ENCODE measurements at places on chromosomes 2 and 18. TPM values are rescaled to one million over a fixed set of nuclear protein-coding genes. Genes with fewer than 3 reads are reported as not detected.
A peak's percentile ranks its signal among the peaks of the same experiment; 100 is the strongest.

DNA sequence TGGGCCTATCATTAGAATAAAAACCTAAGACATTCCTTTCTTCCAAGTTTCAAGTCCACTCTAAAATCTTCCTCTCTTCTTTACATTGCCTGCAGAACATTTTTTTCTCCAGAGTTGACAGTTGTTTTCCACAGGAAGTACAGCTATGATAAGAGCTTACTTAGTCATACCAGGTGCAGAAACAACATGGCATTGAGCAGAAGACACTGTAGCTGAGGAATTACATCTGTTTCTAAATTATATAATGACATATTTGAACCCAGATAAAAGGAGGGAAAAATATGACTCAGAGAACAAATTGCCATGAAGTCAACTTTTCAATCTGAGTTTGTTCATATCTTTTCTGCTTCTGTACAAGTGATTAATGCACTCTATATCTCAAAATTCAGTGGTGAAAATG, 30.2 kb downstream of the CMPK2 start:
- DNase-seq: no peak

The ZNG1B gene
- total RNA-seq: 34.9 TPM

- DNase-seq: peak; percentile 45
Measured at GRCh38 chr2:73069041-73069854, 2.3 kb downstream of the SFXN5 start.

The TTR gene
- not detected for total RNA-seq

GRCh38 chr2:73582364-73582763, 59.9 kb downstream of the NAT8 start:
- DNase-seq: no peak

The CYRIA gene
- total RNA-seq: 16.7 TPM

DNA sequence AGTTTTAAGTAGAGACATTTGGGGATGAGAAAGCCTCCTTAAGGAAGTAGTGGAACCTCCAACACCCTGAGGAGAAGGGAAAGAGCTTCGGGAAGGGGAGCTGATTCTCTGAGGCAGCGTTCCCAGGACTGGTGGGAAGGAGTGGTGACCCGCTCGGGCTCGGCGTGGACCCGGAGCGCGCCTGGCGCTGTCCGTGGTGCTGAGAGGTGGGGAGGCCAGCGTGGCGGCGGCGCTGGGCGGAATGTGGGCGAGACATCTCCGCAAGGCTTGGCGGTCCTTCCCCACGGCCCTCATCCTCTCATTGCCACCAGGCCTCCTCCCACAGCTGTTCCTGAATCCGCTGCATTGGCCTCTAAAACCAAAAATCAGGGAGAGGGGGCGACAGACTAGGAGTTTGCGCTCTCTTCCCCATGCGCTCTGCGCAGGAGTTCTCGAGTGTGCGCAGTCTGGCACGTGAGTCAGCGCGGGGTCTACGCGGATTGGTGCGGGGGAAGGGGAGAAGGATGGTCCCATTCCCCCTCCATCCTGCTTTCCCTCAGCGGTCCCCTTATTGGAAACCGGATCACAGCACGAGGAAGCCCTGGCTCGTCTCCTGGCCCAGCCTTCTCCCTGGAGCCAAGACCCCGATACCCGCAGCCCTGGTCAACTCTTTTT, 857 bp downstream of the RESP18 start:
- no peak for DNase-seq

DNA sequence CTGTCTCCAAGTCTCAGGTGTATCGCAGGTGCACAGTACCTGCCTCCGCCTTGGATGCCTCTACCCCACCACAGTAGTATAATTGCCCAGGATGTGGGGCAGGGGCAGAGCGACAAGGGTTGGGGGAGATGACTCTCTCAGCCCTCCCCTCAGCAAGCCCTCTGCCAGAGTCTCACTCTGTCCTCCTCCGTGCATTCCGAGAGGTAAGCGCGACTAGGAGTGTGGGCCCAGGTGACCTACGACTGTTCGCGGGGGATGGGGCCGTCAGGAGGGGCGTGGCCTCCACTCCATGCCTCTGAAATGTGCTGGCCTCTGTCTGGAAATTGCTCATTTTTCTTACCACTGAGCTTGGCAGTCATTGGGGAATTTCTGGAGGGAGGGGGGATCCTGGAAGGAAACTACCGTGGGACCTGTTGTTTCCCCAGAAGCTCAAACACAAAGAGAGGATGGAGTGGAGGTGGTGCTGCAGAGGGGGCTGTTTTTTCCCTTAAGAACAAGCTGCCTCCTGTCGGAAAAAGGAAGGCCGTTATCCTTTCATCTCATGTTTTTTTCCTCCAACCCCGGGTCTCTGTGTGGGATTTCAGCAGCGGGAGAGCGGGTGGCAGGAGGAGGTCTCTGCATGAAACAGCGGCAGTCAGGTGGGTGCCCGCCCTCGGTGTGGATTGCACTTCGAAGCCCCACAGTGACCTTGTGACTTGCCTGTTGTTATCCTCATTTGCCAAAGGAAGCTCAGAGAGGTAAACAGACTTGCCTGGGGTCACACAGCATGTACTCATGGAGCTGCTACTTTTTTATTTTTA, 13.0 kb upstream of the RALB start:
- no peak for DNase-seq

DNA sequence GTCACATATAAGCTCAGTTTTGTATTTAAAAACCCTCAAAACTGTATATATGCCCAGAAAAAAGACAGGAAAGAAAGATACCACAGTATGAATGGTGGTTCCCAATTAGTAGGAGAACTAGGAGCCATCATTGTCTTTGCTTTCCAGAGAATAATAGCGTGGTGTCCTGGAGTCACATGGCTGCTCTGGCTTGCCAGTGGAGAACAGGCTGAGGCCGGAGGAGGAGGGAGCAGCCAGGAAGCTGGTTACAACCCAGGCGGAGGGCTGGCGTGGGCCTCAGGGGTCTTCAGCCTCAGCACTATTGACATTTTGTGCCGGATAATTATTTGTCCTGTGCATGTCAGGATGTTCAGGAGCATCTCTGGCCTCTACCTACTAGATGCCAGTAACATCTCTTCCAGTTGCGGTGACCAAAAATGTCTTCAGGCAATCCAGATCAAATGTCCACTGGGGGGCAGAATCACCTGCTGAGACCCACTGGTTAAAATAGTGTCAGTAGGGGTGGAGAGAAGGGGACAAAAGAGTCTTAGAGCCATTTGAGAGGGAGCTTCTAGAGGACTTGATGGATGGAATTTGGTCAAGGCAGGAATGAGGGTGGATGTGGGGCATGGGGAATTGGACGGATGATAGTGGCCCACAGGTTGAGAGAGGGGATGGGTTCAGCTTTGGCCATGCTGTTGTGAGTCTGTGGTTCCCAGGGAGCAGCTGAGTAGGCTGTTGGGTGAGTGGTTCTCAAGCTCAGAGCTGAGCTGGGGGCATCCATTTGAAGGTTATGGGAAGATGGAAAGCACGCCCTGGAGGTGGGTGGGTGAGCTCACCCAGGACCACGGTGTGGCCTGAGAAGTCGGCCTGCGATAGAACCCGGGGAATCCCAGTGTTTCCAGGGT, 144.9 kb downstream of the AGAP1 start:
- DNase-seq: no peak

The IL36A gene
- total RNA-seq: not detected

GRCh38 chr2:29241341-29241740, 126.1 kb downstream of the CLIP4 start:
- DNase-seq: no peak

DNA sequence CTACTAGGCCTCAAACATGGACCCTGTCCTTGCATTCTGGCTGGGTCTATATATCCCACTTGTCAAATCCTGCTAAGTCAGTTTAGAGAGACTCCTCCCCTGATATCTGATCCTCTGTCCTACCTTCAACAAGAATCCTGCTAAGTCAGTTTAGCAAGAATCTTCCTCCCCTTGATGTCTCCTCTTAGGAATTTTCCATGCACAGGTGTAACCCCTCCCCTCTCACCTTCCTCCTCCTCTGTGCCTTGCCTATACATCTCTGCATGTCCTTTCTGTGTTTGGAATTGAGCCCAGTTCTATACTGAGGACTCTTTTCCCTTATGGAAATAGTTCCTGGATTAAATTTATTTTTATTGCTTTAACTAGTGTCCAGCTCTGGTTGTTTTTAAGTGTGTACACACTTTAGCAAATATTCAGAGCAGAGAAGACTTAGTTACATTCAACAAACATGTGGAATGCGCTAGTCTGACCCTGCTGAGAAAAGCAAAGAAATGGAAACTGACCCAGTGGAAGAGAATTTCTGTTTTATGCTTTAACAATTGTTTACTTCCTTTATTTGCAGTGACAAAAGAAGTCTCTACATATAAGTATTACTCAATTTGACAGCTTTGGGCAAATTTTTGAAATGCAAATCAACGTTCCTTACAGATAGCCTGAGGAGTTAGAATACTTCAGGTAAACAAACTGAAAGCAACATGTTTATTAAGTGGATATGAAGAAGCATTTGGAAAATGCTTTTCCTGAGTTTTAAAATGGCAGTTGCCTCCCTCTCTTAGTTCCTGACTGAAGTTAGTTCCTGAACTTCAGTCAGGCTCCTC, 80.6 kb downstream of the RIT2 start:
- no peak for DNase-seq
